Esophagus squamous epithelium (tissue), 5 donors: ENCODE measurements at places on chromosomes 6 and 20.

- no peak for DNase-seq
Observed at GRCh38 chr20:982754-983153, 19.4 kb downstream of the RSPO4 start.

DNA sequence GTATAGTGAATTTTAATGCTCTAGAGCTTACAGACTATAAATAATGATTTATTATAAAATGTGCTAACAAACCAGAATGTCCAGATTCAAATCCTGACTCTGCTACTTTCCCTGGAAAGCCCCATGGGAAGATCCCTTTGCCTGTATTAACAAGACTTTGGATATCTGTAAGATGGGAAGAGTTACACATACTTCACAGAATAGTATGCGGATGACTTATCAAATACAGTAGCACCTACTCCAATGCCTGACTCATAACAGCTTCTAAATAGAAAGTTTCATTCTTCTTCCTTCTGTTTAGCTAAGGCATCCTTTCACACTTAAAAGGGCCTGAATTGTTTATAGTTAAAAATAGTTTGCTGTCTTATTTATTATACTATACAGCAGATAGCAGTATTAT lies 166.3 kb downstream of the KCNQ5 start:
- DNase-seq = no peak

GRCh38 chr20:59004493-59004762 lies 2.6 kb downstream of the CTSZ start:
- DNase-seq = no peak

- no peak for DNase-seq
Observed at GRCh38 chr6:170180671-170181337, 110.1 kb downstream of the DLL1 start.

DNA sequence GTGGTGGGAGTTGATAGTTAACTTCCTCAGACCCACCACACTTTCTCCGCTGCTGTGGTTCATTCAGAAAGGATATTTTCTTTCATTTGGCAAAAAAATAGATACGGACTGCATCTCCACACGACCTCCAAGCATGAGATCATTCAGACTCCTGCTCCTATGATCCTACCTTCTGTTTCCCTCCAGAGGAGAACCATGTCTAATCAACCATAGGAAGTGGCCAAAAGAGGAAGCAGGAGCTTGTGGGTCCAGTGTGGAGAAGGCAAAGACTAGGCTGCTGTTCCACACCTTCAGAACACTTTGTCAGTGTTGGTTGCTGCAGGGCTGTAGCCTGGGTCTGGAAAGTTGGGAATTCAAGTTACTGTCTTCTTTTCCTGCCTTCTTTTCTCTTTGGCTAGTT lies 10.6 kb upstream of the KIF13A start:
- no peak for DNase-seq

- no peak for DNase-seq
Observed at GRCh38 chr6:32775071-32775470, 11.7 kb upstream of the HLA-DQB2 start.

DNA sequence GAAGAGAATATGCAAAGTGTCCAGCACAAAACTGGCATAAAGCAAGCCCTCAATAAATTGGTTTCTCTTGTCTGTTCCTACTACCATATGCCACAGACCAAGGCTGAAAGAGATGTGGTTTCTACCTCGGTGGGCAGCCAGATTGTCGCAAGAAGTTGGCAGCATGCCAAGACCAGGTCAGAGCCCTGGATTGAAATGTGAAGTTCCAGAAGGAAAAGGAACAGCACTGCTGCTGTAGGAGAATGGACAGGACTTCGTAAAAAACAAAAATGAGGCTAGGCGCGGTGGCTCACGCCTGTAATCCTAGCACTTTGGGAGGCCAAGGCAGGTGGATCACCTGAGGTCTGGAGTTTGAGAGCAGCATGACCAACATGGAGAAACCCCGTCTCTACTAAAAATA lies 22.1 kb downstream of the MRPL14 start:
- no peak for DNase-seq

DNA sequence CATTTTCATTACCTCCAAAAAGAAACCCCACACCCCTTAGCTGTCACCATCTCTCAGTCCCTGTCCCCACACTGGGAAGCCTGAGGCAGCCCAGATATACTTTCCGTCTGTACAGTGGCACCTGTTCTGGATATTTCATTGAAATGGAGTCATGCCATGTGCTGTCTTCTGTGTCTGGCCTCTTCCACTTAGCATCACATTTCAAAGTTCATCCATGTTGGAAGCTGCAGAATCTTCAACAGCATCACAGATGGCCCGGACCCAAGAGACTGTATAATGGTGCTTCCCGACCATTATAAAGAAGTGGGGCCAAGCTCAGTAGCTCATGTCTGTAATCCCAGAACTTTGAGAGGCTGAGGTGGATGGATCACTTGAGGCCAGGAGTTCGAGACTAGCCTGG lies 58.4 kb downstream of the DLGAP4 start:
- DNase-seq = no peak

- no peak for DNase-seq
Observed at GRCh38 chr20:49656304-49656703, 57.4 kb downstream of the B4GALT5 start.

DNA sequence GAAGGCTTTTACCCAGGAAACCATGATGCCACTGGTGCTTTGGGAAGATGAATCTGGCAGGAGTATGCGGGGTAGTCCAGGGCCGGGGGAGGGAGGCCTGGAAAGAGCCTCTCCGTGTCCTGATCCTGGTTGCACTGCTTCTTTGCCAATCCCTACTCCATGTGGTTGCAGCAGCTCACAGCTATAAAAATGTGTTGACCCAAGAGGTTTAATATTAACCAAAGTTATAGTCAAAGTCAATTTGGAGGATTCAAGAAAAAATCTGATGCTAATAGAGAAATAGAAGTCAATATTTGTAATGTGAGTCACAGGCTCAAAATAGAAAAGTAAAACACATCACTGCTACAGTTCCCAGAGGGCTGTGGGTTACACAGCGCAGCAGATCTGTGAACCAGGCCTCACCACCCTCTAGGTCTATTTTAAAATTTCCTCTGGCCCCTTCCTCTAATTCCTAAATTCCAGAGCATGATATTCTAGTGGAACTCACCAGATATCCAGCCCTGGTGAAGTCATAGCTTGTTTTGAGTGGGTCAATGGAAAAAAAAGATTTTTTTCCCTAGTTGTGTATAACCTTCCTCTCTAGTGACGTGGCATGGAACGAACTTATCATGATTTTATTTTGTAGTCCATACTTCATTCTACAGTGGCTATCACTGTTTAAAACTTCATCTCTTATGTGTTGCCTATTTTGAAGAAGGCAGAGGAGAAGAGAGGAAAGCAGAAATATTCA lies 63.2 kb upstream of the BMP2 start:
- DNase-seq = no peak

GRCh38 chr6:136744889-136745288 lies 47.4 kb downstream of the MAP3K5 start:
- no peak for DNase-seq

GRCh38 chr20:2515203-2515602 lies 6.5 kb upstream of the ZNF343 start:
- no peak for DNase-seq

GRCh38 chr6:140548366-140548765 lies 1173.9 kb upstream of the CITED2 start:
- no peak for DNase-seq

- no peak for DNase-seq
Observed at GRCh38 chr6:15956205-15957106, 172.4 kb upstream of the MYLIP start.
